ENCODE measurements at places on chromosomes 2 and 18.

GRCh38 chr2:5164776-5165525 lies 527.2 kb upstream of the SOX11 start:
- DNase-seq = no peak

DNA sequence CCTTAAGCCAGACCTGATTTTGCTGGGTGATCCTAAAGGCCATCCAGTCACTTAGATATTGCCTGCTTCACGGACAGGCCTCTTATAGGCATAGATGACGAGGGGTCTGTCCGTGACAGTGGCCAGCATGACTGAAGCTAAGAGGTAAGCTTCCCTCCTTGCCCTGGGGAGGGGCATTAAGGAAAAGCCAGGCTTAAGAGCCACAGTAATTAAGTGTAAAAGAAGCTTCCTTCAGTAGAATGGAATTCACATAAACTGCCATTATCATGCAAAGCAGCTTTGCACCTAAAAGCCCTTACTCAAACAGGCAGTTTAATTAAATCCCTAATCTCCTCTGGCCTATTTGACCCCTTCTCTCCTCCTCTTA lies 99.4 kb upstream of the PKDCC start:
- no peak for DNase-seq

DNA sequence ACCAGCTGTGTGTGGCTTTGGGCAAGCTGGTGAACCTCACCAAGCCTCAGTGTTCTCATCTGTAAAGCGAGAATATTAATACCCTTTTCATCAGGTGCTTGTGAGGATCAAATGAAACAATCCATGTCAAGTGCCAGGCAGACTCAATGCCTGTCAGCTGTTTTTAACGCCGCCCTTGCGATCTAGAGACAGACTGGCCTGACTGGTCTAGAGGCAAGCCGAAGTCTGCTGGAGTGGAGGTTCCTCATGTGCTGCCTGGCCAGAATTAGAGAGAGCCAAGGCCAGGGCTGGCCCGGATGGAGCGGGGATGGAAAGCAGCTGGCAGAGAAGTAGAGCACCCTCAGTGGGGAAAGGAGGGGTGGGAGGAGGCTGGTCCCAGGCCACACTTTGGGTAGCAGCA lies 74.5 kb upstream of the B3GNT7 start:
- no peak for DNase-seq

GRCh38 chr18:49495076-49495475 lies 8.0 kb upstream of the C18orf32 start:
- no peak for DNase-seq

- no peak for DNase-seq
Observed at GRCh38 chr18:6711467-6711866, 18.0 kb upstream of the ARHGAP28 start.
